OCI-M1 (cell line): ENCODE measurements at places on chromosomes 5 and 9.

- DNase-seq = no peak
Observed at GRCh38 chr5:10733426-10733825, 27.6 kb downstream of the DAP start.

DNA sequence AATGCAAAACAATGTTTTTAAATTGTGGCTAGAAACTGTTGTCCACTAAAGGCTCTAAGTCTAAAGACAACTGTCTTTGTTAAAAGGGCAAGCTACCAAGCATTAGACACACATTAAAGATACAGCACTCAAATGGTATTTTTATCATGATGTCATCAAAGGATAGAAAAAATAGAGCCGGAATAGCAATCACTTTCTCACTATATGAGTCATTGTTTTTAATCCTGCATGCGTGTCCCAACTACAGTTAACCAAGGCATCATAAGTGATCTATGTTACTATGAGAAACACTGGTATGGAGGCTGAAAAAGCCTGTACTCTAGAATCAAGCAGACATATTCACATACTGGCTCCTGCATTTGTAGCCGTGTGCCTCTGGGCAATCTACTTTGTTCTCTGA, 1.9 kb upstream of the PJA2 start:
- DNase-seq = peak; percentile 75

- DNase-seq = peak; percentile 95
Observed at GRCh38 chr9:129885670-129886106, 50.4 kb downstream of the USP20 start.

GRCh38 chr5:2030131-2030530, 147.4 kb upstream of the IRX4 start:
- no peak for DNase-seq

- no peak for DNase-seq
Observed at GRCh38 chr9:98097836-98098235, 21.2 kb downstream of the TRIM14 start.

DNA sequence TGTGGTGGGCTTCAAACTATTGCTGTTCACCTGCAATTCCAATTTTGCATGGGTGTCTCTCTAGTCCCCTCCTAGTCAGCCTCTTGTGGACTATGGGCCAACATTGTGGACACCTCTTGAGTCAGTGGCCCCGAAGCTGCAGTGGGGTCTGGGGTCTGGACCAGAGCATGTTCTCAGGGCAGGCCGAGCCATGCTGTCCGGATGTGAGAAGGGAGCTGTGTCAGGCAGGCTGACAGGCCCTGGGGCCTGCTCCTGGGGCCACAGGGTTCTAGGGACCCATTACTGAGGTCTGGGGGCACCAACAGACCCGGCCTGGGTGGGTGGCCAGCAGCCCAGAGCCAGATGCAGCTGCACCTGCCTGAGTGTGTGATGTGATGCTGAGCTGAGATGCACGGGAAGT, 16.5 kb upstream of the IRX4 start:
- DNase-seq = no peak

- no peak for DNase-seq
Observed at GRCh38 chr9:112338561-112338960, 5.1 kb upstream of the PTBP3 start.

DNA sequence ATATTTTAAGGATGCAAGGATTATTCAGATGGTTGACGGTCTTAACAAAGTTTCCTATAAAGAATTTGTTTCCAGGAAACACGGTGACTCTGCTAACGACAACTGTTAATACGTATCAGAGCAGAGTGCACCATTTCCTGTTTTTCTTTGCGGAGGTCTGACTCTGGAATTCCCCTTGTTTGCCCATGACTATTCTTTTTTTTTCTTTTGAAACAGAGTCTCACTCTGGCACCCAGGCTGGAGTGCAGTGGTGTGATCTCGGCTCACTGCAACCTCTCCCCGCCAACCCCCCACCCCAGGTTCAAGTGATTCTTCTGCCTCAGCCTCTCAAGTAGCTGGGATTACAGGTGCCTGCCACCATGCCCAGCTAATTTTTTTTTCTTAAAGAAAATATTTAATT, 115.9 kb downstream of the CDC42SE2 start:
- DNase-seq = peak; percentile 86

- peak; percentile 79 for DNase-seq
Observed at GRCh38 chr5:40678460-40679147, 1.1 kb upstream of the PTGER4 start.

DNA sequence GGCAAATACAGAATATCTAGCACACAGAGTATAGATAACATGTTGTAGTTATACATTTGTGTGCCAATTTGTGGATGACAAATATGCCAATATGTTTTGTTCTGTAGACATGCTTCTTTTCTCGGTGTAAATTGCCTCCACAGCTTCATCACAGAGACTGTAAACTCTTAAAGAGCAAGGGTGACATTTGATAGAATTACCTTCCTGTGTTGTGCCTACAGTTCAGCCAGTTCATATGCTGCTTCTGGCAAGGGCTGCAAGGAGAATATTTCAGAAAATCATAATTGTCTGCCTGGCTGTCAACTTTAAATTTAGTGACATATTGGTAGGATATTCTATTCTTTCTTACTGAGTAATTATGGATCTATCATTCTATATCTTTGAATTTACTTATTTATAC, 155.1 kb downstream of the MAT2B start:
- no peak for DNase-seq

DNA sequence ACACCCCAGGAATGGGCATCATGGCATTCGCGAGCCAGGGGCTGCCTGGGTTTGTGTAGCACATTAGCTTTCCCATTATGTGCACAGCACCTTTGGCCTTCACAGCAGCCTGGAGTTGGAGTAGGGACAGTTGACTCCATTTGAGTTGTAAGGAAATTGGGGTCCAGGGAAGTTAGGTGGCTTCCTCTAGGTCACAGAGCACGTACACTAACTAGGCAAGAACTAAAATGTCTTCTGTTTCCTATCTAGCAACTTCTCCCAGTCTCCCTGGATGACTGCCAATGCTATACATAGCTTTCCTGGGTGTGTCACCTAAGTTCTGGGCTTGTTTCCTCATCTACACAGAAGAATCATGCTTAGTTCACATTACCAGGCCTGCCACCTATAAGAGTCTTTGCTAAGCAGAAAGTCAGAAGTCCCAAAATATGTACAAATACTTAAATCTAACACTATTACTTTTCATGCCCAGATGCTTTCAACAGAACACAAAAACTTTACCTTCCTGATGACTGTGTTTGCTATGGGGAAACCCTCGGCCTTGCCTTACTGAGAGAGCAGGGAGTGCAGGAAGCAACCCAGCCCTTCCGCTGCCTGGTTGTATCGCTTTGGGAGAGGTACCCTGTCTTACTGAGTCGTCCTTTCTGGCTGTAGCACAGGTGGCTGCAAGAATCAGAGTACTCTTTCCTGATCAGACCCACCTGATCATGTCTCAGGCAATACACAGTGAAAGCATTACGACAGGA, 12.0 kb downstream of the MACROH2A1 start:
- peak; percentile 82 for DNase-seq

DNA sequence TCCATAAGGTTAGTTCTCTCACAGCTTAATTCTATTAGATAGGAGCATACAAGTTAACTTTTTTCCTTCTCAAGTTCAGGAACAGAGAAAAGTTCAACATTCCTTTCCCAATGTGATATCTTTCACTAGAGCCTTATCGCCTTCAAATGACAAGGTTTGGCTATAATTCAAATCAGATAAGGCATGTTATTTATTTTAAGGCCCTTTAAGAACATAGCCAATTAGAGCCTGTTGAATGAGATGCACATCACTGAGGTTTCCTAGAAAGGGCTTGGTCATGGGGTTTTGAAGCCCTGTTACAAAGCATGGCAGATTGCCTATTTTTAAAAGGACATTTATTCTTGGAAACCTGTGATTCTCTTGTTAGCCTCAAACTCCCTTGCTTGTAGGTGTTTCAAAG, 123.4 kb downstream of the BASP1 start:
- peak; percentile 48 for DNase-seq

- DNase-seq = peak; percentile 66
Observed at GRCh38 chr9:114606597-114607207, 4.4 kb upstream of the TMEM268 start.

- DNase-seq = no peak
Observed at GRCh38 chr5:59685793-59686192, 207.7 kb downstream of the PDE4D start.

- DNase-seq = no peak
Observed at GRCh38 chr5:1747079-1747802, 52.4 kb downstream of the MRPL36 start.

DNA sequence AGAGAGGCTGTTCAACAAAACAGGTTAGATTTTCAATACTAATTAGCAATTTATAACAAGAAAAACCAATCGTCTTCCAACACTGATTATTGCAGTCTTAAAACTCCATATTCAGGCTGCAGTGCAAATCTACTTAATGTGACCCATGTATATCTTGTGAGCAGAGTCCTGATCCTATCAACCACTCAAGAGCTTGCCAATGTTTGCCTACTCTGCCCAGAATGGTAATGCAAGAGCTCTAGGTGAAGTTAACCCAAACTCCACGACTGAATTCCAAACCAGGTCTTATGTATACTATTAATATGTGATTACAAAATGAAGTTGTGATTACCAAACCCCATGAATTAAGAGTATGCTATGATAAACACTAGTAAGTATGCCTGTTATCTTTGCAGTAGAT, 17.1 kb downstream of the EFNA5 start:
- DNase-seq = no peak

GRCh38 chr5:96870094-96871026, 5.9 kb upstream of the ERAP2 start:
- peak; percentile 46 for DNase-seq

DNA sequence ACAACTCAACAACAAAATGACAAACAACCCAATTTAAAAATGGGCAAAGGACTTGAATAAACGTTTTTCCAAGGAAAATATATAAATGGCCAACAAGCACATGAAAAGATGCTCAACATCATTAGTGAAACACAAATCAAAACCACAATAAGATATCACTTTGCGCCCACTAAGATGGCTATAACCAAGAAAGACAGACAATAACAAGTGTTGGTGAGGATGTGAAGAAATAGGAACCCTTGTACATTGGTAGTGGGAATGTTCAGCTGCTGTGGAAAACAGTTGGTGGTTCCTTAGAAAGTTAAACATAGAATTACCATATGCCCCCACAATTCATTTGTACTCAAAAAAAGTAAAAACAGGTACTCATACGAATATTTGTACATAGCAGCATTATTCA, 39.2 kb upstream of the WDR41 start:
- no peak for DNase-seq

GRCh38 chr5:39558541-39558940, 133.8 kb upstream of the DAB2 start:
- no peak for DNase-seq

- peak; percentile 43 for DNase-seq
Observed at GRCh38 chr9:135156525-135157510, 69.3 kb downstream of the OLFM1 start.

GRCh38 chr5:146209714-146210113, 6.3 kb downstream of the RBM27 start:
- DNase-seq = no peak

GRCh38 chr9:107813287-107813686, 323.7 kb upstream of the KLF4 start:
- DNase-seq = no peak

GRCh38 chr5:8060235-8060952, 191.4 kb downstream of the MTRR start:
- DNase-seq = no peak

- no peak for DNase-seq
Observed at GRCh38 chr9:34809504-34810186, 99.7 kb upstream of the CCL21 start.

- DNase-seq = no peak
Observed at GRCh38 chr5:113020461-113021273, 44.1 kb downstream of the DCP2 start.

DNA sequence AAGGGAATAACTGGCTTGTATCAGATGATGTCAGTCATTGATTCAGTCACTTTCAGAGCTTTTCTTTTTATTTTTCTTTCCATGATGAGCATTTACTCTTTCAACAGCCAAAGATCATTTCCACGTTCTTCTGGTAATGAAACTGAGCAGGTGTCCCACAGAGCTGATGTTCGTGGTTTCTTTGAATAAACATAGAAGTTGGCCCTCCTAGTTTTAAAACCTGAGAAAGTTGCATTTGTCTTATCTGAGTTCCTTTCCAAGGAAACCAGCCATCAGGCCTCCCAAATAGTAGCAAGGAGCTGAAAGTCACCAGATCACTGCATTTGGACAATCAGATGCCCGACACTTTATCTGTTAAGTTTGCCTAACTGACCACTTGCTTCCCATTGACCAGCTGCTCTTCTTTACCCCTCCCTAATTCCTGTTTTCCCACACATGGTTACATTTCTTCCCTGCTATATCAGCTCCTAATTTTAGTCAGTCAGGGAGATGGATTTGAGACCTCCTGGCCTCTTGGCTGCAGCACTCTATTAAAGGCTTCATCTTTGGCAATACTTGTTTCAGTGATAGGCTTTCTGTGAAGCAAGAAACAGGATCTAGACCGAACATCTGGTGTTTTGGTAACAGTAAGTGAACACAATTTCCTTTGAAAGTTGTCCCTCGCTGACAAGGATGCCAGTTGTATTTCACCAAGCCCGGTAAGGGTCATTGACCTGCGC, 420.8 kb downstream of the CHSY3 start:
- no peak for DNase-seq

- DNase-seq = no peak
Observed at GRCh38 chr5:111668477-111669414, 88.2 kb downstream of the NREP start.

DNA sequence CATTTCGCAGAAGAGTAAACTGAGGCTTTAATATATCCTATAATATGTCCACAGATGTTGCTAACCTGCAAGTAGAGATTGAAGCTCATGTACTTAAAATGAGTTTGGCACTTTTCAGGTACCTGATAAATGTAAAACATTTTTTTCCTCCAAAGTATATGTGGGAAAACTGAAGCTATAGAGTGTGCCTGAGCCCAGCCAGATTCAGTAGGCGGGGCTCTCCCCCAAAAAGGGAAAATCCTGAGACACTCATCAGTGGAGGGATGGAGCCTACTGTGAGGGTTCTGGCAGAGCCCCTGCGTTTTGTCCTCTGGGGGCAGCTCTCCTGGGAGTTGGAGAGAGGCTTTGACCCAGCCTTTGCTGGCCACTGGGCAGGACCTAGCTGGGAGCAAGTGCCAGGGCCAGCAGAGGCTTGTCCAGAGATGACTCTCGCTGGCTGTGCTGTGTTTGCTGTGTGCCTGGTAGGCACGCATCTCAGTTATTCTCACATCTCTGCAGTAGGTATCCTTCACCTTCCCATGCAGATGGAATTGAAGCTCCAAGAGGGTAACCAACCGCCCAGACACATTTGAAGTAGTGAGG, 81.1 kb upstream of the SPRY4 start:
- DNase-seq = no peak

- no peak for DNase-seq
Observed at GRCh38 chr9:72769546-72769945, 183.3 kb downstream of the ALDH1A1 start.

- DNase-seq = no peak
Observed at GRCh38 chr5:133744960-133745308, 132.6 kb upstream of the FSTL4 start.
